SK-N-DZ (cell line): ENCODE measurements at places on chromosomes 7 and 10.

- no peak for DNase-seq
Observed at GRCh38 chr7:125876431-125876830, 946.8 kb upstream of the POT1 start.

DNA sequence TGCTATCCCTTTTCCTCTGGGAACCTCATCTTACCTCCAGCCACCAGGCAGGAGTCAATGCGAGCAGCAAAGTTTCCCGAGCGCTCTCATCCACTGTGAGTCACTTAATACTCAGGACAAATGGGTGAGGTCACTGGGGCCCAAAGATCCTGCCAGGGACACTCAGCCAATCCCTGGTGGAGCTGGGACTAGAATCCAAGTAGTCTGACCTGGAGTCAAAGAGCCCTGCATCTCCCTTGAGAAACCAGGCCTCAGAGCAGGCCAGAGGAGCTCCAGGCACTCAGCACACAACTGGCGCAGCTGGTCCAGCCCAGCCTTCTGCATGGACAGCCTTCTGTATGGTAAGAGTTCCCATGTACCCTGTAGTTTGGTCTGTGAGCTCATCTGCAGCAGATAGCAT, 142.3 kb downstream of the MAPK8 start:
- no peak for DNase-seq

DNA sequence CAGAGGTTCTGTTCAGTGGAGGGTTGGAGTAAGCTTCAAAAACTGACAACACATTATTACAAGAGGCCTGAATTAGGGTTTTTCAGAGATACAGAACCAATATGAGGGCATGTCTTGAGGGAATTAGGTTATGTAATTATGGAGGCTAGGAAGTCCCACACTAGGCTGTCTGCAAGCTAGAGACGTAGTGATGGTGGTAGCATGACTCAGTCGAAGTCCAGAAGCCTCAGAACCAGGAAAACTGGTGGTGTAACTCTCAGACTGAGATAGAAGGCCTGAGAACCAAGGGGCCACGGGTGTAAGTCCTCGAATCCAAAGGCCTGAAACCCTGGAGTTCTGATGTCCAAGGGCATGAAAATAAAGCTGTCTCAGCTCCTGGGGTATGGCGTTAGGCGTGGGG, 35.6 kb downstream of the ZNF518A start:
- no peak for DNase-seq

GRCh38 chr7:8357536-8357935, 75.9 kb upstream of the NXPH1 start:
- DNase-seq, result peak; percentile 92

DNA sequence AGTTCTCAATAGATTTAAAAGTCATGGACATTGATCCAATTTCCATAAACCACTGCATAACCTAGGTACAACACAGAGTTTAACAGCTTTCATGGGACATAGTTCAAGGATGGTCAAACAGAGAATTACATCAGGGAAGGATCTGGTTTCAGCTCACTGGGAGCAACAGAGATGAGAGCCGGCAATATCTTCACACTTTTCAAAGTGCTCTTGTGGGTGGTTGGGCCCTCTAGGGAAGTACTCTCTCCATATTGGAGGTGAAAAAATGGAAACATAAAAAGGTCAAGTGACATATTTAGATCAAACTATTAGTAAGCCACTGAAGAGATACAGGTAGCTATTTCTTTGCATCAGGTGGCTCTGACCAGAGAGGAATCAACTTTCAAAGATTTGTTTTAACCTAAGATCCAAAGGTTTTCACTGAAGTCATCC, 61.8 kb upstream of the LRRN3 start:
- peak; percentile 18 for DNase-seq

DNA sequence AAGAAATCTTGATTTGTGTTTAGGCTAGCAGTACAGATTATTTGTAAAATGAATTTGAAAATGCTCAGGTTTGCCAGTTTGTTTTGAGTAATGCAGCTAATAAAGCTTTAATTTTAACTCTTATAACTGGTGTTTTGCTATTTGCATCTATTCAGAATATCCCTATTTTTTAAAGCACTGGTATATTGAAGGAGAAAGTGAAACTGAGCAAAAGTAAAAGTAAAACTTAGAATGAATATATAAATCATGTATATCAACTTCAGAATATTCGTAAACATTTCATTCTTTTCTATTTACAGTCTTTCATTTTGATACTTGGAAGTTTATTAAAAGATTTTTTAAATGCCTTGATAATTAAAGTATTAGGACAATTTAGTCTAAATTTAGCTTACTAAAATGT, 26.2 kb downstream of the TASOR2 start:
- no peak for DNase-seq

DNA sequence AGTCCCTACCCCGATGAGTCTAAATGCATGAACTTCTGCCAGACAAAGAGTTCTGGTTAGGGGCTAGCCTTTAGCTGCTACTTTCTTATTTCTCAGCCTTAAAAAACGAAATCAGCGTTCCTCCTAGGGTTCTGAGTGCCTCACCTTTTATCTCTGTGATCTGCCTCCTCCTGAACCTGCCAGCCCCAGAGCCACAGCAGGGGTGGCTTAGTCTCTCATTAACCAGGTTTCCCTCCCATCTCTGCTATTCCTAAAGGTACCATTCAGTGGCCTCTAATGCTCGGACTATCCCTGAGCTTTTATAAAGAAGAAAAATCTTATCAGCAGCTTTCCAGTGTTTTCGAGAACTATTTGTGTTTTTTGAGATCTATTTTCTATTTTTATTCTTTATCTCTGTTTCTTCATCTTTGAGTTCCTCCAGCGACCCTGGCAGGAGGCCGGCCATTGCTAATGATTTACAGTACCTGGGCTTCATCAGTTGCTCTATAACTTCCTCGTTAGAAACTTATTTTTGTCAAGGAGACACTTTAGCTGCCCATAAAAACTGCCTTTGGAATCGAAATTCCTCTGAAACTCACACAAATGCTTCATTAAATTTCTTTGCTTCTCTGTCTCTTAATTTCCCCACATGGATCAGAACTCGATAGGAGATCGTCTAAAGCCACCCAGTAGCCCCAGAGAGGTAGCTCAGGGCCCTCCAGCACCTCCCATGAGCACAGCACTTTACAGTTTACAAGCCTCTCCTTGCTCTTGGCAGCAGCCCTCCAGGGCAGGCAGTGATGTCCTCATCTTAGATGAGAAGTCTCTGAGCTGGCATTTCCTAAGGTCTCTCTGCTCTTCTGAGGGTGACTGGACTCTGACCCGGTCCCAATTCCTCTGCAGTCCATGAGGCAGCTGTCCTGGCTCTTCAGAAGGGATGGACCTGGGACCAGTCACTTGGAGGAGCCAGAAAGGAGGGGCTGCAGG, 149.1 kb downstream of the EBF3 start:
- no peak for DNase-seq

DNA sequence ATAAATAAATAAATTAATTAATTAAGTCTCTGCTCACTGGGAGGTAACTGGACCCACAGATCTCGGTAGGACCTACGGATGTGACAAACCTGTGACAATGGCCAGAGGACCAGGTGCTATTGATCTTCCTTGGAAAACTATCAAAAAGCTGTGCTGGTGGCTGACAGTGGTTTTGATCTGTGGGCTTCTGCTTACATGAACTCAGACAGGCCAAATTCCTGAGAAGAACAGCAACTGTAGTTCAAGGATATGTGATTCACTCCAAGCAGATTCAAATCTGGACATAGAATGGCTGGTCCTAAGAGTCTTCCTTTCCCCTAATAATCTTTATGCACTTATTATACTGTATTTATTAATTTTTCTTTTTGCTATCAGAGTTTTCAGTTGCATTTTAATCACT, 80.0 kb downstream of the ATXN7L1 start:
- DNase-seq, result no peak
